Esophagus muscularis mucosa (tissue), 4 donors: ENCODE measurements at places on chromosomes 2 and 18.
A peak's percentile ranks its signal among the peaks of the same experiment; 100 is the strongest.

- no peak for DNase-seq
These were observed 163.6 kb upstream of the ALKAL2 start for GRCh38 chr2:451495-451894.

GRCh38 chr2:146874260-146874658 is 970.6 kb upstream of the ACVR2A start:
- DNase-seq = no peak

- no peak for DNase-seq
These were observed 159.2 kb upstream of the SCN7A start for GRCh38 chr2:166653185-166653813.

DNA sequence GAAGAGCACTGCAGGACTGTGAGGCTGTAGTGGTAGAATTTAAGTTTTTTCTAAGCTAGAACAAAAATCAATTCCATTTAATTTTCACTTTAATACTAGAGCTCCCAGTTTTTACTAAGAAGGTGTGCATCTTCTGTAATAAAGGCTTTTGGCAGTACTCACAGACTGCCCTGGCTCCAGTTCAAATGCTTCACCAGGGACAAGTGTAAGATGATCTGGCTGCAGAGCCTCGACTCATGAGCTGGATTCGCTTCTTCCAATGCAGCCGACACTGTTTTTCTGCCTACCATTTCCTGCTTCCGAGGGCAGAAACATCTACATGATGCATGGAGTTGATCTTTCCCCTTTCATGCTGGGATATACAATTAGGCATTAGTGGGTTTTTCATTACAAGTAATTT is 87.0 kb downstream of the FARSB start:
- DNase-seq = no peak

DNA sequence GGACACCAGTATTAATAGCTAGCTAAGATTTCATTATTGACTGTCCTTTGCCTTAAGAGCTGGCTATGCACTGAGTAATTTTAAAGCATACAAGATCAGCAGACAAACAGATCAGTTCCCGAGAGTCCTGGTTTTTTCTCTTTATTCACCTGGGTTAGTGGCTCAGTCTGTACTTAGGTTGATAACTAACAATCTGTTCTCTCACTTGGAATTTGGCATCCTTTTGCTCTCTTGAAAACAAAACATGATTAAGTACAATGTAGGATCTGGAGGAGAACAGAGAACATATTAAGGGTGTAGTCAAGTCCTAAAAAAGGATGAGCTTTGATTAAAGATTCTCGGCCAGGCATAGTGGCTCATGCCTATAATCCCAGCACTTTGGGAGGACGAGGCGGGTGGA is 16.6 kb downstream of the ARPC2 start:
- DNase-seq = no peak

DNA sequence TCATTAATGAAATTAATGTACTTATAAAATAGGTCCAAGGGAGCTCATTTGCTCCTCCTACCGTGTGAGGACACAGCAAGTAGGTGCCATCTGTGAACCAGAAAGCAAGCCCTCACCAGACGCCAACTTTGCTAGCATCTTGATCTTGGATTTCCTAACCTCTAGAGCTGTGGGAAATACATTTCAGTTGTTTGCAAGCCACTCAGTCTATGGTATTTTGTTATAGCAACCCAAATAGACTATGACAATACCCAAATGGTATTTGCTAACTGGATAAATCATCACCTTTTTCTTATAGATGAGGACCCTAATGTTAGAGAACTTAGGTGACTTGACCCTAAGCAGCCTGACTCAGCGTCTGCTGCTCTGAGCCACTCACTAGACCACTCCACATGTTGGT is 379.6 kb downstream of the HRH4 start:
- no peak for DNase-seq

GRCh38 chr18:59040770-59041148 is 98.9 kb upstream of the SEC11C start:
- no peak for DNase-seq

GRCh38 chr2:72325592-72326422 is 178.1 kb upstream of the CYP26B1 start:
- DNase-seq = no peak

GRCh38 chr18:48279312-48279711 is 129.9 kb downstream of the ZBTB7C start:
- peak; percentile 86 for DNase-seq

DNA sequence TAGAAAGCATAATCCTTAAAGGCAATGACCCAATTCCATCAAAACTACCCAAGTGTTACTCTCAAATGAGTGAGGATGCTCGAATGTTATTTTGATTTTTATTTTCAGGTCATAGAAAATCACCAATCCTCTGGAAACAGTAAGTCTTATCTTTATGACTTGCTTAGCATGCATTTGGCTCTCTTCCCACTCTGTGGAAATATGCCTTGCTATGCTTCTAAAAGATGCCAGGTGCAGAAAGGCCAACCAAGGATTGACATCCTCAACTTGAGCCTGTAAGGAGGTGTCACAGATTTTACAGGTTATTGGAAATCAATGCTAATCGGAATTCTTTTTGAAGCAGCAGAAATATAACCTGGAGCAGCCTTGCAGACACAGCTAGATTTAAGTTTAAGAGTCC is 543.9 kb upstream of the LINC00305 start:
- no peak for DNase-seq

DNA sequence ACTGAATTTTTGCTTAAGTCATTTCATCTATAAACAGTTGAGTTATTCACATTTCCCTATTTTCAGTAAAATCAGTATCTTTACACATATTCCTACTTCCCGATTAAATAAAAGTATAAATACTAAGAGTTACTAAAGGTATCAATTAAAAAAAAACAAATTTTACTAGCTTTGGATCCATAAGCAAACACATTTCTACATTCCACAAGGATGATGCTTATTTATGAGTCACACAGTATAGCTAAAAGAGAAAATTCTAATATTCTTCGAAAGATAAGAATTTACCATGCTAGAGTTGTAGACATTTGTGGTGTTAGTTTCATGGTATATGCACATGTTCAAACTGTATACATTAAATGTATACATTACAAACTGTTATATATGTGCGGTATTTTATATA is 23.7 kb downstream of the PGAP1 start:
- no peak for DNase-seq

GRCh38 chr2:133642791-133643191 is 74.5 kb upstream of the NCKAP5 start:
- DNase-seq = no peak

- DNase-seq = no peak
These were observed 610.9 kb upstream of the SALL3 start for GRCh38 chr18:78368726-78369125.

- no peak for DNase-seq
These were observed 433 bp downstream of the ZFP36L2 start for GRCh38 chr2:43225788-43226557.

- DNase-seq = no peak
These were observed 277.8 kb upstream of the SLC14A2 start for GRCh38 chr18:45337477-45337876.

DNA sequence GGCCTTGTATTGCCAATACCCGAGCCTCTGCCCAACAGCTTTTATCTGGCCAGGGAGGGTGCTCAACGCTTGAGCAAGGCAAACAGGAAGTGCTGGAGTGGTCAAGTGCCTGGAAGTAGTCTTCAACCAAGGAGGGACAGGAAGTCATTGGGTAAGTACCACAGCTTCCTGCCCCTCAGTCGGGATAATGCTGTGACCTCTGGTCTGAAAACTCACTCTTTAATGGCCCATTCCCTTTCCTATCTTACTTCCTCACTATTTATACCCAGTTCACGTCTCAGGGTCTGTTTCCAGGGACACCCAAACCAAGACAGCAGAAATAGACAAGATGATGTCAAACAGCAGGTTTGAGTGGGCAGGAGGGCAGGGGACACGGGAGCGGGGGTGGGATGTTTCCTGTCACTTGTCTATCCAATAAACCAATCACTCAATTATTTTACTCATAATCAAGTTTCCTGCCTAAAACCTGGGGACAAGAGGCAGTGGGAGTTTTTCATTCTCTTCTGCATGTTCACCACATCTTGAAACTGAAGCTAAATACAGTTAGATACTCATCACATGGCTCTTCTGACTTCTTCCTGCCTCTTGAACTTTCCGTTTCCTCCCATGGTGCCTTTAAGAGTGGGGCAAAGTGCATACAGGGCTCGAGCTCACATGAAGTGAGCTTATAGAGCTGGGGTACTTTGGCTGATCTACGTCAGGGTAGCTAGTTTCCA is 68.9 kb upstream of the CAB39 start:
- no peak for DNase-seq

GRCh38 chr18:62767321-62767720 is 52.0 kb downstream of the PHLPP1 start:
- DNase-seq = no peak

DNA sequence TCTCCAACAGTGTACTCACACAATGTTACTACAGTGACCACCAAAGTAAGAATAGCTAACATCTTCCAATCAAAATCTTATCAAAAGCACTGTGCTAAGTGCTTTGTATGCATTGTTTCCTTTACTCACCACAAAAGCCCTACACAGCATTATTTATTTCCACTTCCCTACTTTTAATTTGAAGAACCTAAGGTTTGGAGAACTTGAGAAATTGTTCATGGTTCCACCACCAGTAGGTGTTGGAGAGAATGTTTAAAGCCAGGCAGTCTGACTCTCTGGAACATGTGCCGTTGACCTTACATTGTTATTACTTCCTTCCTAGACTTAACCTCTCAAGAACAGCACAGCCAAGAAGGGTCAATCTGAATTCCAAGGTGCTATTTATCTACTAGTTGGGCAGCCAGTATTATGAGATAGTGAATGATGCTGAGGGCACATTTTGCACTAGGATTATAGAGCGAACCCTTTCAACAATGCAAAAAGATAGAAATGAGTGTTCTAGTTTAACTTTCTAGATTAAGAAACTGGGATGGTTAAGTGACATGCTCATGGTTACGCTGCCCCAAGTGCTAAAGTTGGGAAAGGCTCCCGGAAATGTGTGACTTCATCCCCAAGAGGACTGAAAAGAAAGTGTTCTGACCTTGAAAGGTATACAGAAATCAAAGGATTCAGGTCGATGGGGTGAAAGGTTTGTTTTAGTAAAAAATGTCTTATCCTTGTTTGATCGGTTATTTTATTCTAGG is 55.2 kb upstream of the FAM136A start:
- DNase-seq = no peak

DNA sequence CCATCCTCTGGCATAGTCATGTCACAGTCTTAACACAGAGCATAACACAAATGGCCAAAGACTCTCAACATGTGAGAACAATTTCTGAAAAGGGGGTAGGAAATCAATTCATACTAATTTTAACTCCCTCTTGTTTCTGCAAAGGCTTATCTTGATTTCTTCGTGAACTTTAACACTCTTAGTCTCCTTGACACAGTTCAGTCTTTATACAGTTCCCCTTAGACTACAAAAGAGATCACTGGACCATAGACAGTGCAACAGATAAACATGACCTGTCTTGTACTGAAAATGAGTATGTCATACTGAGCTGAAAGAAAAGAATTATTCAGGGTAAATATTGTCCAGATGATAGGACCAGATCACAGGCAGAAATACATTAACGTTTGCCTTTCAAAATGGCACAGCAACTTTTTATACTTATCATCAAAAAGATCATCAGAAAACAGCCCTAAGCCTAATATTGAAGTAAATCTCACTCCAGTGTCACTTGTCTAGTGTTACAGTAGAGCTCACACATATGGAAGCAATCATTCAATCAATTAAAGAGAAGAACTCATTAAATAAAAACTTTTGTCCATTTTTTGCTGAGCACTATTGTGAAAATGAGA is 56.4 kb upstream of the VRK2 start:
- no peak for DNase-seq

- no peak for DNase-seq
These were observed 62.3 kb downstream of the VWA3B start for GRCh38 chr2:98149333-98149697.

- DNase-seq = no peak
These were observed 3.2 kb downstream of the EPAS1 start for GRCh38 chr2:46300406-46300832.

- DNase-seq = no peak
These were observed 1645.9 kb upstream of the CELF4 start for GRCh38 chr18:39211461-39211860.

DNA sequence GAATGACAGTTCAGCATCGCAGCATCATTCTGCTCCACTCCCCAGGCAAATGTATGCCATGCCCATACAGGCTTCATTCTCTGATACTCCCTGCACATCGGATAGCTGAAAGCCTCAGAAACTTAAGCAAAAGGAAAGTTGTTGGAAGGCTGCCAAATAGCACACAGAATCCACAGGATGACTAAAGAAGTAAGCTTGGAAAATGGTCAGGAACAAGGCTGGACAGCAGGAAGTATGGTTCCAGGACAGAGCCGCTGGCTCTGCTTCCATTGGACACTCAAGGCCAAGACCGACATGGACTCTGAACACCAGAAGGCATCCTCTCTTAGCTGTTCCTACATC is 256.5 kb downstream of the CDH20 start:
- DNase-seq = no peak

DNA sequence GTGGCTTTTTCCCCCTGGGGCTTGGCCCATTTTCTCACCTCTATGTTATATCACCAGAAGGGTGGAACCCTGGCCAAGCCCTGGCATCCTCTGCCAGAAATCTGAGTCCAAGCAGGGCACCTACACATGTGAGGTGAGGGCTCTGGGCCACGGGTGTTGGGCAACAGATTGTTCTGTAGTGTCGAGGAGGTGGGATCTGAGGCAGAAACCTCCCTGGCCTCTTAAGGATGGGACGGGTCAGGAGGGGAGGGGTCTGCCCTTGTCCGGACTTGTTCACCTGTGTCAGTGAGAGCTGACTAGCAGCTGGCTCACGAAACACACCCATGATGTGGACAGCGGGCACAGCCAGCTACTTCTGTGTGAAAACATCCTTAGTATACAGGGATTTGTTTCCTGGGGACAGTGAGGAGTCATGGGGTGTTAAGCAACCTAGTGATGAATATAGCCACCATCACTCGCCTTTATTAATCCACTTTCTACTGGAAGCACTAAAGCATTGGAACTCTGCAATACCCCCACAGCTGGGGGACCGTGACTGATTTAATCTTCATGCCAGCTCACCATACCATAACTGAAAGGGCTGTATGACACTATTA is 35.6 kb downstream of the EPAS1 start:
- no peak for DNase-seq

DNA sequence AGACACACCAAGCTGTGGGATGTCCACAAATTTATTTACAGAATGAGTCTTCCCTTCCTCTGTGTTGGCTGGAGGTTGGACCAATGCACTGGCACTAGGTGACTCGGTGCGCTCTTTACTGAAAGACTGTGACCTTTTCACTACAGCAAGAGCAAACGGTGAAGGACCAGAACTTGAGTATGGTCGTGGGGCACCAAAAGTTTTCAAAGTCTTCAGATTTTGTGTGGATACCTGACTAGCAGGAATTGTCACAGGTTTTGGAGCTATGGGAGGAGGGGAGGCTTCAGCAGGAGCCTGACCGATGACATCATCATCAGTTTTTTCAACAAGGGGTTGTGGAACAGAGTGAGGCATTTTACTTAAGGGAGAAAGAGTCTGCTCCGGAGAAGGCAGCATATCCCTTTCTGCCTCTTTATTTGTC is 73.0 kb upstream of the GRB14 start:
- DNase-seq = no peak

DNA sequence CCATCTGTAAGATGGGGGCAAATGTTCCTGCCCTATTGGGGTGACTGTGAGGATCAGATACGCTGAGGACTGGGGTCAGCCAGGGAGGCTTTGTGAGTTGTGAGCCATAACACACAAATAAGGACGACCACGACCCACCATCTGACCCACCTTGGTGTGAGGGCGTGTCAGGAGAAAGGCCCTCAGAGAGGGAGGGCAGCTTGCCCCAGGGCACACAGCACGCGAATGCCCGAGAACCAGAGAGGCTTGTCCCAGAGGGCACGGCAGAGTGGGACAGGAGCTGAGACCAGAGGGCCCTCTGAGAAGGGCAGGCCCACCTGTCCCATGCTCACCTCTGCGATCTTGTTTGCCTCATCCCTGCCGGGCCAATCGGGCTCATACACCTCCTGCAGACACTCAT is 36.7 kb downstream of the BIN1 start:
- no peak for DNase-seq
